ENCODE measurements at places on chromosomes 1 and 21. TPM values are rescaled to one million over a fixed set of nuclear protein-coding genes. Genes with fewer than 3 reads are reported as not detected.

The TP73 gene
- total RNA-seq: not detected

The MPL gene
- 0.10 TPM for total RNA-seq

The TCHH gene
- not detected for total RNA-seq

The CALML6 gene
- total RNA-seq: under 0.01 TPM

The DIO1 gene
- not detected for total RNA-seq

The FAM78B gene
- total RNA-seq: 0.57 TPM

The OLFM3 gene
- not detected for total RNA-seq

The RTCA gene
- total RNA-seq: 32.0 TPM

The FNBP1L gene
- total RNA-seq: 82.3 TPM

The KTI12 gene
- total RNA-seq: 11.0 TPM

The NBPF26 gene
- total RNA-seq: 8.8 TPM

The SLC45A3 gene
- total RNA-seq: 14.4 TPM

The MED8 gene
- total RNA-seq: 42.8 TPM

The NUDT4B gene
- 131 TPM for total RNA-seq

The TRABD2B gene
- under 0.01 TPM for total RNA-seq

The CASQ2 gene
- not detected for total RNA-seq

The C4BPB gene
- total RNA-seq: 0.10 TPM

The RNU1-1 gene
- total RNA-seq: under 0.01 TPM

The NVL gene
- total RNA-seq: 18.9 TPM

The ZNF683 gene
- not detected for total RNA-seq

The GPX7 gene
- total RNA-seq: 20.8 TPM

The ODR4 gene
- total RNA-seq: 20.3 TPM

The FCRL5 gene
- not detected for total RNA-seq

The NBPF4 gene
- not detected for total RNA-seq

The SLC35F3 gene
- total RNA-seq: not detected

The KCNE1 gene
- total RNA-seq: 0.10 TPM

The TSPAN2 gene
- total RNA-seq: 1.5 TPM

The CYP4B1 gene
- total RNA-seq: not detected

The ACTA1 gene
- not detected for total RNA-seq

The LAMC2 gene
- 2.3 TPM for total RNA-seq
